ENCODE measurements at places on chromosomes 13 and 19.

DNA sequence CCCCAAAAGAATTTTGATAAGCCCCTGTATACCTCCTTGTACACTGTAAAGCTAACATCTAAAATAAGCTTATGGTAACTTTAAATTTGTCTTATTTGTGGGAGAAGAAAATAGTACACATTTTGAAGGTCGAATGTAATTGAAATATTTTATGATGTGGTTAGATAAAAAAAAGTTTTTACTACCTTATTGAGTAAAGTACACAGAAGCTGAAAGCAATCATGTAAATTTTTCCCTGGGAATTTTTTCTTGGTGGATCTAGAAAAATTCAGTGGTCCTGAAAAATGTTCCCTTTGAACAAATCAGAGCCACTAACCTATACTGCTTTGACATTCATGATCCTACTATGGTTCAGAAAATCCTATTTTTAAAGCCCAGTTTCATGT is 46.9 kb downstream of the SIPA1L3 start:
- no peak for DNase-seq

GRCh38 chr13:80036845-80037504 is 304.0 kb downstream of the SPRY2 start:
- DNase-seq = no peak

DNA sequence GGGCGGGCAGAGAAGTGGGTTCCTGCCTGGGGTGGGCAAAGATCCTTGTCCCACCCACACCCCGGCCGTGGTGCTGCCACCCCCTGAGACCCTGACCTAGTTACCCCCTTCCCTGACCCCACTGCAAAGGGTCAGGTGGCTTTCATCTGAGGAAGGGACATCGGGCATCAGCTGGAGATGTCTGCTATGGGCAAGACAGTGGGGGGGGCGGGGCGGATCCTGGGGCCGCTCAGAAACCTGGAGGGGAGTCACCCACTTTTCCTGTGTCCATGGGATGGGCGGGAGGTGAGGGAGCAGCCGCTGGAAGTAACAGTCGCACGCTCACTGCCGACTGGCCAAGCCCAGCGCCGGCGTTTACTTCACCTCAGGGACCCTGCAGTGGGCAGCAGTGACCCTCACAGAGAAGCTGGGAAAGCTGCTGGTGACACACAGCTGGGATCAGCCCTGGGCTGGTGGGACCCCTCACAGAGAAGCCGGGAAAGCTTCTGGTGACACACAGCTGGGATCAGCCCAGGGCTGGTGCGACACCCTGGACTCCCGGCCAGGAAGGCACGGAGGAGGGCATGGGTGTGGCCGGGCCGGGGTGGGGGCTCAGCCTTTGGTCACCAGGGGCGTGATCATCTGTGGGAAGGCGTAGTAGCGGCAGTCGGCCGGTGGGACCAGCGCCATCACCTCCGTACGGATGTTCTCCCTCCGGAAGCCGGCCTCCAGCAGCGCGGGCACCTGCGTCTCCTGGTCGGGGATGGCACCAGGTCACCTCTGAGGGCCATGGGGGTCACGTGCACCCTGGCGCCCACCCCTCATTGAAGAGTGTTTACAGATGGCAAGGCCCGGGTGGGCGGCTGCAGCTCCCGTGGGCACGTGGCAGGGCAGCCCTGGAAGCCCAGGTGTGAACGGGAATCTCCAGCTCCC is 4.3 kb downstream of the GAMT start:
- DNase-seq = no peak

GRCh38 chr19:56110515-56111448 is 10.3 kb downstream of the ZNF787 start:
- DNase-seq = no peak

GRCh38 chr19:51926784-51927741 is at the start of gene ZNF613:
Gene ZNF613 (plus strand): TSS chr19:51927472. CDS start chr19:51936221, 8,749 bp downstream.
- DNase-seq = peak; percentile 90

GRCh38 chr13:36430247-36431203 is 1.8 kb upstream of the CCNA1 start:
- no peak for DNase-seq

- no peak for DNase-seq
Observed at GRCh38 chr19:18450021-18450930, 12.3 kb upstream of the ISYNA1 start.

DNA sequence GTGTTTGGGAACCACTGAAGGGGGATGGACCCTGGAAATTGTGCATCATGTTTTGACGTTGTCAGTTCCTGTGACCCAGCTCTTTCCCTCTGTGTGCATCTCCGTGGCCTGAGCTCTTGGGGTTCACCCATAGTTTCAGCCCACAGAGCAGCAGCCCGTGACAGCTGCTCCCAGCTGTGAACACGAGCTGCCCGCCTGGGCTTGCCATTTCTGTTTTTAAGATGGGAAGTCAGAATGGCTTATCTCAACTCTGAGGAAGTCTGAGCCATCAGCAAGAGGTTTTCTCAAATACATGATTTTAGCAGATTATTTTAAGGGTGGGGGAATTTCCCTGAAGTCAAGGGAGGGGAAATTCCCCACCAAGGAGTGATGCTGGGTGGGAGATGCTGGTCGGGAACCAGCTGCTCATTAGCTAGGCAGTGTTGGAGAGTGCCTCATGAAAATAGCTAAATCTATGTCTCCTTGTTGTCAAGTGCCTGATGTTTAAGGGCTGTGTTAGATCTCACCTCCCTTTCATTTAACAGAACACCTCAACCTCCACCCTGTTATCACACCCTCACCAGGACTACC is 34.8 kb upstream of the C1QTNF9 start:
- DNase-seq = peak; percentile 38

- DNase-seq = no peak
Observed at GRCh38 chr13:113875837-113876281, 12.0 kb upstream of the GAS6 start.

DNA sequence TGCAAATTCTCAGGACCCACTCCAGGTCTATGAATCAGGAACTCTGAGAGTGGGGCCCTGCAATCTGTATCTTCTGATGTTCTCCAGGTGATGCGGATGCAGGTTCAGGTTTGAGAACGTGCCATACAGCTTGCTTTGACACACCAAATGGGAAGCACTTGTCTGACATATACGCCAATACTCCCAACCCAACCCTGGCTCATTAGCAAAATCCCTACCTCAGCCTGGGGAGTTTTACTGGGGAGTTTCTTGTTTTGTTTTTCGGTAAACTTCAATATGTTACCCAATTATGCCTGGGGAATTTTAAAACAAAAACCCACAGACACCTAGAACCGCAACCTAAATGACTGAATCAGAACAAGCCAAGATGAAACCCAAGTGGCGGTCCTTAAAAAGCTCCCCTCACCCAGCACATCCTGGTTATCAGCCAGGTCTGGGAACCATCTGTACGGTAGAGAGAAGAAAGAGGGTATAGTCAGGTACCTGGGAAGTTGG is 41.2 kb downstream of the ABCC4 start:
- no peak for DNase-seq

Data from anterior cingulate cortex (tissue), 58 donors.